Hematopoietic multipotent progenitor cell treated with erythropoietin and hydrocortisone succinate and interleukin-3 and kit ligand, for 8 days (in vitro differentiated cells): ENCODE measurements at places on chromosomes 6 and 20.

GRCh38 chr6:165686596-165687365 lies 23.7 kb upstream of the PDE10A start:
- DNase-seq = no peak

- no peak for DNase-seq
These were observed 174.5 kb downstream of the CD83 start for GRCh38 chr6:14292119-14292518.

DNA sequence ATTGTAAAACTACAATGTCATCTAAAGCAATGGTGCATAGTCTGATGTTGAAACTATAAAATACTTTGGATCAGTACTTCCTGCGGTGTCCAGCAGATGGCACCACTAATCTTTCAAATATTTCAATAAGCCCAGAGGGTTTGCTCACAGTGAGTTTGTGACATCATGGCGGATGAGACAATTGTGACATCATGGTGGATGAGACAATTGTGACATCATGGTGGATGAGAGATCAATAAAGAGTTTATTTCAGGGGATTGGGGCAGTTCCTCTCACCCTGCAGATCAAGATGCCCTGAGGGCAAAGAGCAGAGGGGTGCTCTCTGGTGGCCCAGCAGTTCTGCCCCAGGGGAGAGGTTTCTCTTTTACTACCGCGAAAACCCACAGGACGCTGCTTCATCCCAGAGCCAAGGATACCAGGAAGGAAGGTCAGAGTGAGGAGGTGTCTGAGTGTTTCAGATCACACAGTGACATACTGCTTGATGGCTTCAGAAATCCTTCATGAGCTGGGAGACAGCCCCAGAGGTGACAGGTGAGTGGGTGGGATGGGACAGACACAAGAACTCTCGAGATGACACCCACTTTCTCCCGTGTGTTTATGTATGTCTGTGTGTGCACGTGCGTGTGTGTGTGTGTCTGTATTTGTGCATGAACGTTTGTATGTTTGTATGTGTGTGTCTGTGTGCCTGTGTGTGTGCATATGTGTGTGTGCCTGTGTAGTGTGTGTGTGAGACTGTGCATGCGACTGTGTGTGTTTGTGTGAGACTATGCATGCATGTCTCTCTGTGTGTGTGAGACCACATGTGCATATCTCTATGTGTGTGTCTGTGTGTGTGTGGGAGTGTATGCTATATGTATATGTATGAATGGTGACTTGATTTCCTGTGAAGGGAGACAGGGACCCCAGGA lies 7.3 kb upstream of the ULBP2 start:
- DNase-seq = peak; percentile 81

GRCh38 chr6:52754443-52754842 lies 8.8 kb downstream of the GSTA2 start:
- DNase-seq = no peak
